ENCODE measurements at places on chromosomes 4 and X.

DNA sequence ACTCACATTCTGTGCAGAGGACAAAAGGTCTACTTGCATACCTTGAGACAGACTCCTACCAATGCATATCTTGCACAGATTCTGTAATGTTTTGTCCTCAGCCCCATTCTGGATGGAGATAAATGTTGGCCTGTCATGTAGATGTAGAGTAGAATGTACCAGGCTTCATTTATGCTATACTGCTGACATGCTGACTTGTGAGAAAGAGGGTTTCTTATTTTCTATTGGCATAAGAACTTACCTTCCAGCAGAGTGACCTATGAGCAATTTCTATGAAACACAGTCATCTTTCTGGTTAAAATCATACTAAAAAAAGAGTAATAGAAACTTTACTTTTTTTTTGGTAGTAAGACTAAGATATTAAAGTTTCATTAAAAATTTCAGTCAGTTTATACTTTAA, 17.2 kb downstream of the SLC4A4 start:
- DNase-seq: no peak

DNA sequence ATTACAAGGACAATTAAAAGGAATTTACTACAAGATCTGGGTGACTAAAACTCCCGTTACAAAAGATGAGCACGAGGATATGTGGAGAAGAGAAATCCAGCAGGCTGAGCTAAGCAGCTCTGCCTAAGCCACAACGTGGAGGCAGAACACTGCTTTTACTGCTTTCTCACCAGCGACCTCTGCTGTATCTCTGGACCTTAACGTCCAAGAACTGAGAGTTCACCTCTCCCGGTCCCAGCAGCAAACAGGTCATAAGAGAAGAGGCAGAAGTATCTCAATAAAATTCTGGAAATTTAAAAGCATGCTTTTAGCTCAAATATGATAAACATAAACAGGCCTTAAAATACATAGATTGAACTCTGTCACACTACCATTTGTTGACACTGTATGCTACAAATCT, 81.0 kb downstream of the ADGRA3 start:
- DNase-seq: peak; percentile 42

DNA sequence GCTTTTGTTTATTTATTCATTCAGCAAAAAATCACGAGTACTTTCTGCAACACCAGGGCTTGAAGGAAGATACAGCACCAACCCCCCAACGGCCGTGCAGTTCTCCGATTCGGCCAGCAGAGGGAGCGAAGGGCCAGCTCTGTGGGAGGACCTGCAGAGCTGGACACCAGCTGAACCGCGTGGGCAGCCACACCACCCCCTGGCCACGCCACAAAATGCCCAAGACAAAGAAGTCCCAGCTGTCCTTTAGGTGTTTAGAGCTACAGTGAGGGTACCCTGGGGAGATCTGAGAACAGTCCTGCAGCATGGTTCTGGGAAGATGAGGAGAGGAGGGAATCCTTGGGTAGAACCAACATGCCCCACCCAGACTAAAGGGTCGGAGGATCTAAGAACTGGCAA, 83.1 kb downstream of the RELL1 start:
- DNase-seq: peak; percentile 70

GRCh38 chr4:24573582-24573981, 10.8 kb downstream of the DHX15 start:
- DNase-seq: no peak

DNA sequence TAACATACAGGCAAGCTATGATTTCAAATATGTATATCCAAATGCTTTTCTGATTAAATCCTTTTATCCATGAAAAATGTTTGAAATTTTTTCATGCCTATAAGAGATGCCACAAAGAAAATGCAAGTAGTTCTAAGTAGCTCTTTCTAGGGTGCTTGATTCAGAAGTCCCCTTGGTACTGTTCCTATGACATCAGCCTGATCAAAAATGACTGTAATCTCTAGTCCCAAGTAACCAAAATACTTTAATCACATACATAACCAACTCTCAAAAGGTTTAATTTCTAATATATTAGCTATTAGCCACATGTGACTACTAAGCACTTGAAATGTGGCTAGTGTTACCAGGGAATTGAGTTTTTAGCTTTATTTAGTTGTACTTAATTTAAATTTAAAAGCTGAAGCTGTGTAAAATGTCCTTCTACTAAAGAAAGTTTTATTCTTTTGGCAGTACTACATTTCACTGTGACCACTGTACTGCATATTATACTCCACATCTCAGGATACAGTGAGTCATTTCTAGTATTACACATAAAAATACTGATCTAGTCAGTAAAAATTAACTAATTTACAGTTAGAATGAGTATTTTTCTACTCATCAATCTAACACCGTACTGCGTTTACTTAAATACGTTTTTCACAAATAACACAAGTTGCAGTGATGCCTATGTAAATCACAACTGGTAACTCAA, 33.9 kb downstream of the FBXW7 start:
- peak; percentile 32 for DNase-seq

DNA sequence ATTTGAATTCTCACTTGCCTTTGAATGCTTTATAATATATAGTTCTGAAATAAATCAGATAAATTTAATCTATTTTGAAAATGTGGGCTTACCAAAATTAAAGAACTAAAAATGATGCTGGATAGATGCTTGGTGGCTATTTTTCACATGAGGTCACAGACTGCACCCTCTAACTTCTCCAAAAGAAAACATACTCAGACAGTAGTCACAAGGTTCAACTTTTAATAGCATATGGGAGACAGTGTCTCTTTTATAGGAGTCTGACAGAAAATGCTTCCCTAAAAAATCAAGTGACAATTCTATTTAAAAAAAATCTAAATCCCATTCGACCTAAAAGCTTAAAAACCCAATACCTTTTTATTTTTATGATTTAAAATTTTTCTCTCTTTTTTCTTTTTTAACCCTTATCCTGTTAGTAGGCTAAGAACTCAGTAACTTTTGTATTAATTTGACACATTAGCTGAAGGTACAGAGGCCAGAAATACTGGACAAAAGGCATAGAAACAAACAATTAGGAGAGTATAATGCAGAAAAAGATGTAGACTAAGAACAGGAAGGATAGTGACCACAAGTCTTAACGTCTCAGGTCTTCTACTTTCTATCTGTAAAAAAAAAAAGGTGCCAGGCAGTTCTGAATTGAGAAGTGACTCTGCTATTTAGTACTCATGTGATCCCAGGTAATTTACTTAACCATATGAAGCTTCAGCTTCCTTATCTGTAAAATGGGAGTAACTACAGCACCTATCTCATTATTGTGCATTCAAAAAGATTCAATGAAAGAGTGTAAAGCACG, 7.6 kb downstream of the TIGD4 start:
- DNase-seq: no peak

DNA sequence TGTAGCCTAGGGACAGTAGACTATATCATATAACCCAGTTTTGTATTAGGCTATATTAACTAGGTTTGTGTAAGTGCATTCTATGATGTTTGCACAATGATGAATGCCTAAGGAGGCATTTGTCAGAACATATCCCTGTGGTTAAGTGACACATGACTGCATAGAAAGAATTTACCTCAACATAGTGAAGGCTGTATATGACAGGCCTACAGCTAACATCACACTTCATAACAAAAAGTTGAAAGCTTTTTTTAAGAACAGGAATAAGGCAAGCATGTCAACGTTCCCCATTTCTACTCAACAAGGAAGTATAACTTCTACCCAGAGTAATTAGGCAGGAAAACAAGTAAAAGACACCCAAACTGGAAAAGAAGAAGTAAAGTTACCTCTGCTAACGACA, 165.9 kb upstream of the NDST4 start:
- peak; percentile 16 for DNase-seq

GRCh38 chrX:9475984-9476383, 11.1 kb downstream of the TBL1X start:
- DNase-seq: peak; percentile 15

- DNase-seq: no peak
Measured at GRCh38 chr4:58807843-58808615, 1697.8 kb upstream of the IGFBP7 start.

DNA sequence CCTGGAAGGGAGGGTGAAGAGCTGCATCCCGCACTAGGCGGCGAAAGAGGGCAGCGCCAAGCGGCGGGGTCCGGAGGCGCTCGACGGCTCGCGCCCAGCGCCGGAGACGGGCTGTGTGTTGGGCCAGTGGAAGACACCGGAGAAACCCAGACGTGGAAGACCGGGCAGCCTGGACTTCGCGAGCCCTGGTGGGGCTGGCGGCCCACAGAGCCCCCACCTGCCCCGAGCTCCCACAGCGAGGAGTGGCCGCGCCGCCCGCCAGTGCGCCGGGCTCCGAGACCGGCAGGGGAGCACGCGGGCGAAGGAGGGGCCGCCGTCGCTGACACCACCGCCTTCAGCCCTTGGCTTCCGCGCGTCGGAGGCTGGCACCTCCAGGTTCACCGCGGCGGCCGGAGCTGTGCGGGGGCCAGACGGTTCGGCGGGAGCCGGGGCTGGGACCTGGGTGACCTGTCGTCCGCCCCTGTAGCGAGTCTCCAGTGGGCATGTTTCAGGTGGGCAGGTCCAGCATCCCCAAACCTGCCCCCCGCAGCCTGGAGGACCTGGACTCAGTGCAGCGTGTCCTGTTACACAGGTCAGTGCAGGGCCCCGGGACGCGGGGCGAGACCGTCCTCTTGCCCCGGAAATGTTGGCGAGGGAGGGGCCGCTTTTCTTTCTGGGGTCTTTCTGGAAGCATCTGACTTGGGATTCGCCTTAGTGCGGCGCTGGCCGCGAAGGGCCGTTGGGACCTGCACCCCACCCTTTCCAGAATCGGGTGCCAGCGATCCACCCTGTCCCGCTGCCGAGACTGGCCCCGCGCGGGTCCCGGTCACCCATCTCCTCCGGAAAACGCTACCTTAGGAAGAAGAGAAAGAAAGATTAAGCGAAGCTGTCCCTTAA, 9.6 kb upstream of the INTU start:
- no peak for DNase-seq

DNA sequence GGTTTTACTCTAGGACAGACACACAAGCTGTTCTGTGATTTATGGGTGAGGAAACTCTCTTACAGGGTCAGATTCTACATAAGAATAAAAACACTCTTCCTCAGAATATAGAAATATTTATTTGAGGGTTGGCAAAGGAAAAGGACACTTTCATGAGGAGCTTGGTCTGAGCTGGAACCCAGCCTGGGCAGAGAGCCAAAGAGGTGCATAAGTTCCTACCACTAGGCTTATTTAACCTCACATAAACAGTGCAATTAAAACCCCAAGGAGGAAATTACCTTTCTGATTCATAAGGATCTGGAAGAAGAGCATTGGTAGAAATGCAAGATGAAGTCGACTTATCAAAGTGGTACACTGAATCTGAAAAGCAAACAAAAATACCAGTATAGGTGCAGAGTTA, 32.9 kb downstream of the SETD7 start:
- no peak for DNase-seq

- DNase-seq: no peak
Measured at GRCh38 chr4:16869594-16870245, 28.7 kb downstream of the LDB2 start.

DNA sequence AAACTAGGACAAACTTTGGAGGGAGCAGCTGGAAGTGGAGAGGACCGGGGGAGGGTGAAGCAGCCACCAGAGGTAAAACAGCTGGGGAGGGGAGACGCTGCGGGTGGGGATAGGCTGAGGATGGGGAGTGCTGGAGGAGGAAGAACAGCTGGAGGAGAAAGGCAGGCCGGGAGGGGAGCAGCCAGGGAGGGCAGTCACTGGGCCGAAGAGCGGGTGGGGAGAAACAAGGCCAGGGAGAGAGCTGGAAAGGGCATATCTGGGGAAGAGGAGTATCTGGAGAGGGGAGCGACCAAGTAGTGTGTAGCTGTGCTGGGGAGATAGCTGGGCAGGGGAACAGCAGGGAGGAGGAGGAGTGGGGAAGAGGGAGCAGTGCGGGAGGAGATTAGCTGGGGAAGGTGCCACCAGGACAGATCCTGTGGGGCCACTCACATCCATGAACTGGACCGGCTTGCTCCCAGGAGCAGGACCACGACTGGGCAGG, 2.7 kb downstream of the SLC38A5 start:
- DNase-seq: no peak

Measured in NAMALWA (cell line).